AML-193 (cell line): ENCODE measurements at places on chromosomes 3 and 15.

DNA sequence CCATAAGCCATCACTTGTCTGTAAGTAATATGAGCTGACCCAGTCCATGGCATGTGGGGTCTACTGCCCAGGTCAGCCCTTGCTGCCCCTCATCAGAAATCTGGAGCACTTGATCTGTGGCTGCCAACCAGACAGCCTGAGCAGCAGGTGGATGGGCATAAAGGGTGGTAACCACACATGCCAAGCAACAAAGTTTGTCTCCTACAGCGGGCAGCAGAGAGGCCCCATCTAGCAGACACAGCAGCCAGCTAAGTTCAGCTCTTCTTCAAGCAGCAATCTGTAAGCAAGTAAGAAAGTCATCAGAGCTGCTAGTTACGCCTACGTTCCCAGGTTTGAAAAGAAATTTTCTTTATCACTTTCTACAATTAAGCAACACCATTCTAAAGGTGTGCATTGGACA is 27.9 kb downstream of the CHCHD4 start:
- no peak for DNase-seq

- DNase-seq, result peak; percentile 88
These were observed 40.0 kb downstream of the PTPN23 start for GRCh38 chr3:47420511-47421484.

DNA sequence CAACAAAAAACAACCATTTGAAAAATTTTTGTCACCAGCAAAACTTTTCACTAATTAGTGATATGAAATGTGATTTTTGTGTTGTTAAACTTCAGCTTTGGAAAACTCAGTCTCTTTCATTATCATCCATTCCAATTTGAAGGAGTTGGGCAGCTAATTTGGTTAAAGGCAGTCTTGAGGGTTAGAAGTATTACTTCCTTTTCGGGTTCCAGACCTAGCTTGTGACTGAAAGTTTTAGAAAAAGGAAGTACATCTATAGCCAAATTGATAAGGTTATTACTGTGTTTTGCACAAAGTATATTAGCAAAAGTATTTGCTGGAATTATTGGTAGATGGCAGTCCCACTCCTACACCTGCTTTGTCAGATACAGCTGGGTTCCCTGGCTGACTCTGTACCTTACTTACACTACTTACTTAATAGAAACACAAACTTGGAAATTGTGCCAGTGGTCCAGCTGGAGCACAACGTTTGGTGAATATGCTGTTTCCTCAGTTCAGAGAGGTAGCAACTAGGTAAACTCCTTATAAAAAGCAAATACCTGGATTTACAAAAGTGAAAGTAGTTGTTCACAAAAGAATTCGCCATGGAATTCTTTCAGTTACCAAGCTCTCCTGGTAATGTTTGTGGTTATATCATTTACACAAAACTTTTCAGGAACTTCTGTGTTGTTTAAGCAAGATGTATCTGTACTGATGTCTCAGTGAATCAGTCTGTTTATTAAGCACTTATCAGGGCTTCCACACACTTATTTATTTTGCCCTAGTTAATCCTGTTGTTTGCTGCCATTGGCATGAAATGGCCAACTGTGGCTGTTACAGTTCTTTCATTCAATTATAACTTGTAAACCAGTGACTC is 31.6 kb downstream of the TIPARP start:
- peak; percentile 67 for DNase-seq

DNA sequence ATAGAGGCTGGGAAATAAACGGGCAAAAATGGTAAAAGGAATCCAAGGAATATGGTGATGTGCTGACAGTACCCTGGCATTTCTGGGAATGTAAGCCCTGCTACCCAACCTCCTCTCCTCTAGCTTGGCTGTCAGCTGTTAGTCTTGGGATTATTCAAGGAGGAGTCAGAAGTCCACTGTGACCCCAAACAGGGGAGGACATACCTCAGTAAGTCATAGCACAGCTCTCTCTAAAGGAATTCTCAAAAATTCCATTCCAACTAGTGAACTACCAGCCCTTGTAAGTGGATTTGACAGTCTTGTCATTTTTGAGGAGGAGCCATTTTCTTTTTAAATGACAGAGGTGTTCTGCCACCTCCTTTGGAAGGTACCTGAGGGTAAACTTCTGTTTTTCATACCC is 207.5 kb downstream of the PDCD6IP start:
- DNase-seq, result no peak

GRCh38 chr3:77222701-77223100 is 182.8 kb downstream of the ROBO2 start:
- no peak for DNase-seq

- no peak for DNase-seq
These were observed 327.3 kb upstream of the TLE3 start for GRCh38 chr15:70424937-70425411.

GRCh38 chr15:59538494-59538893 is 73.1 kb upstream of the GCNT3 start:
- DNase-seq, result no peak

GRCh38 chr3:124447845-124448244 is 282.4 kb upstream of the UMPS start:
- no peak for DNase-seq

DNA sequence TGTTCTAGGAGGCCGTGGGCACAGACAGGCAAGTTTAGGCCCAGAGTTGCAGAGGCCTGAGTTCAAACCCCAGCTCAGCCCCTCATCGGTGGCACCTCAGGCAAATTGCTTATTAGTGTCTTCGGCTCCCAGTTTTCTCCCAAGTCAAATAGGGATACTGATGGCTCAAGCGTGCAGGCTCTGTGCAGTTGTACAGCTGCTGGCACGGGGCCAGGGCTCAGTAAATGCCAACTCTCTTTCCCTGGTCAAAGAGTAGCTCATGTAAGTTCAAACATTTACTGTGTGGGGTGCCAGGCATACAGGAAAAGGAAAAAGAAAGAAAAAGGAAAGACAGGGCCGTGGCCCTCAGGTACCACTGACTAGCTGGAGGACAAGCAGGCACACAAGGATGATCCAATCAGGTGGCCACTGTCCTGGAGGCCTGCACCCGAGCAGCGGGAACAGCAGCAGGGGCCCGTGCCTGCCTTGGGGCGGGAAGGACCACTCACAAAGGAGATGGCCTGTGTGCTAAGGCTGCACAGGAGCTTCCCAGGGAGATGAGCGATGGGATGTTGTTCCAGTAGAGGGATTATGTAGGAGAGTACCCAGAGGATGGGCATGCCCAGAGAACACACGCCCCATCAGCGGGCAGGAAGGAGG is 70.8 kb downstream of the TBC1D2B start:
- no peak for DNase-seq

- no peak for DNase-seq
These were observed 337.8 kb downstream of the RBMS3 start for GRCh38 chr3:29618395-29619282.

DNA sequence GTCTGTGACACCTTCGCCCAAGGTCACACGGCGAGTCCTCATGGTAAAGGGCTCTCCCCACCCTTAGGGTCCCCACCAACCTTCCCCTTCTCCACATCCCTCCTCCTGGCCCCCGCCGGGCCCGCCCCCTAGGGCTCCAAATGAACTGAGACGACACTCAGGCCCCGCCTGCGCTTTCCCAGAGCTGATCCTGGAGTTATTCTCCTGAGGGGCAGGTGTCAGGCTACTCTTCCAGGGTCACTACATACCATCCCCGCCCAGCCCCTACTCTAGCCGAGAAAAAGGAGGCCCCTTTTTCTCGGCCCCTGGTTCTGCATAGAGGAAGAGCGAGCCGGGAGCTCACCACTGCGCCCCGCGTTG is 292 bp downstream of the USP4 start:
- DNase-seq, result no peak

DNA sequence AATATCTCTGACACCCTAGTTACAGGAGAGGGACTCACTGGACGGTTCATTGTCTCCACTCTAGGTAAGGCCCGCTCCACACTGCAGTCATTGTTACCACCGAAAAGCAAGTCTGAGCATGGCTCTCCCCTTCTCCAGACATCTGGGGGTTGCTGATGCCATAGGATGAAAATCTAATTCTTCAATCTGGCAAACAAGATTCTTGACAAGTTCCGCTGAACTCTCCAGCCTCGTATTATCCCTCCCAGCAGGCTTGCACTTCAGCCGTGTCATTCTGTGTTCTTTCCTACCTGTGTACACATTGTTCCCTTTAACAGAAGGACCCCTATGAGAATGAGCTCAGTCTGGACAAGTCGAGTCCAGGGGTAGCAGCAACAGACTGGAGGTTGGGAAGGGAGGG is 152.3 kb upstream of the NR2E3 start:
- DNase-seq, result no peak

GRCh38 chr3:33100229-33100628 is 3.3 kb upstream of the GLB1 start:
- DNase-seq, result no peak

- no peak for DNase-seq
These were observed 19.1 kb downstream of the USP3 start for GRCh38 chr15:63523306-63523990.

DNA sequence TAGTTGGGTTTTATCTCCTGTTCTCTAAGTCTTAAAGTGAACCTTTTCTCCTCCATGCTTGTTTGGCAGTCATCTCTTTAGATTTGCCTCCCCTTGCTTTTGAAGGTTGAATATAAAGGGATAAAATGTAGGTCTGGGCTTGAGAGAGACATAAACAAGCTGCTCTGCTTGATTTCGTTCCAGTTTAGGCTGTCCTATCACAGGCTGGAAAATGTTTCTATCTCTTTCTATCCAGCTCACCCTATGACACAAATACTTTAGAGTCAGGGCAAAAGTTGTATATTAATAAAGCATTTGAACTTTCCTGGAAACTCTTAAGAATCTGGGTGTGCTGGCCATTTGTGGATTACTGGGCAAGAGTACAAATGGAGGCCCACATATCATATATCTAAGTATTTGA is 29.5 kb upstream of the ZBBX start:
- no peak for DNase-seq

- no peak for DNase-seq
These were observed 46.7 kb upstream of the PYDC2 start for GRCh38 chr3:191414286-191414685.

GRCh38 chr15:69185706-69186105 is 25.3 kb downstream of the GLCE start:
- no peak for DNase-seq

DNA sequence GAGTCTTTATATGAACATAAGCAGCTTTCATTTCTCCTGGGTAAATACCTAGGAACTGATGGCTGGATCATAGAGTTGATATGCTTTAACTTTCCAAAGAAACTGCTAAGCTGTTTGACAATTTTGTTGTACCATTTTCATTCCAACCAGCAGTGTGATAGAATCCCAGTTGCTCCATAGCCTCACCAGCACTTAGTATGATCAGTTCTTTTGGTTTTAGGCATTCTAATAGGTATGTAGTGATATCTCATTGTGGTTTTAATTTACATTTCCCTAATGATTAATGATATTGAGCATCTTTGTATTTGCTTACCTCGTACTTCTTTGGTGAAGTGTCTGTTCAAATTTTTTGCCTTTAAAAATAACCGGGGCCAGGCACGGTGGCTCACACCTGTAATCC is 38.4 kb upstream of the SMAD6 start:
- no peak for DNase-seq

DNA sequence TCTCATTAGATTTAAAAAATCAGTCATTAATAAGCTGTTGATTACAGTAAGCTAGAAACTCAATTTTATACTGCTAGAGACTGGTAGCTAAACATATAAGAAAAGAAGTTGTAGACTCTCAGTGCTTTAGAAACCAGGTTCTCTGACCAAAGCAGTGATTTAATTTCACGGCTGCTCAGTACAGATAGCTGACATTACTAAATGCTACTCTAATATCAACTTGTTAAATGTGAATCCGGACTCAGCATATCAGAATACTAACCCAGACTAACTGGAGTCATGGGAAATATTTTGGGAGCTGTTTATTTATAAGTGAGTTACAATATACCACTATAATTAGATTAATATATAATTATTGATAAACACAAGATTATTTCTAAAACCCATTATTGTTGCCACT is 80.4 kb downstream of the NEDD4 start:
- DNase-seq, result no peak

- DNase-seq, result no peak
These were observed 8.5 kb upstream of the FGD5 start for GRCh38 chr3:14810070-14810791.

GRCh38 chr3:172171396-172172075 is 132.2 kb downstream of the FNDC3B start:
- DNase-seq, result no peak

GRCh38 chr15:28942046-28942445 is 56.3 kb downstream of the APBA2 start:
- no peak for DNase-seq

- no peak for DNase-seq
These were observed 447.2 kb upstream of the CCDC54 start for GRCh38 chr3:106930086-106930485.

DNA sequence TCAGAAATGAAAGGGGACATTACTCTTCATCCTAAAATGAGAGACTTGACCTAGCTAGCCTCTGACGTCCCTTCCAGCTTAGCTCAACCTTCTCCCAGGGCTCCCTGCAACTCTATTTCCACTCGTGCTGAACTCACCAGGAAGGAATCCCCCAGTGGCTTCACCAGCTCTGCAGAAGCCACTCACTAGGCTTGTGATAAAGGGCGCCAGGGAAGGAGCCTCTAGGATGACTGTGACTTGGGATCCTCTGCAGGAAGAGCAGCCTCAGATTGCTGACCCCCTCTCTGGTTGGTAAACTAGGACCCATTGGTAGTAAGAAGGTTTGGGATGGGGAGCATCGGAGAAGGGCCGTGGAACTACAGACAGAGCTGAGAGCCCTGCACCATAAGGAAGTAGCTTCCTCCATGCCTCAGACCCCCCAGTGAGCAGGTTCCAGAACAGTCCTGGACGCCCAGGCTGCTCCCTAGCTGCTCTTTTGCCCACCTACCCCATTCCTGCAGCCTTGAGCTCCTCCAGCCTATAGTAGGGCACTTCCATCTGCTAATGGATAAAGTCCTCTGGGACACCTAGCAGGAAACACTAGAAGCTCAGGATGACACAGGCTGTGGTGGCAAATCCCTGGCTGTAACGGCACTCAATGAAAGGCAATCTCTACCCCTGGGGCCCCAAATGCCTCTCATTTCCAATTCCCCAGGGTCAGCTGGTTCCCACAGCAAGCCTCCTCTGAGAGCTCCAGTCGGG is 26.0 kb downstream of the PLA2G4F start:
- no peak for DNase-seq

- DNase-seq, result no peak
These were observed 88.9 kb upstream of the TBC1D5 start for GRCh38 chr3:17831366-17831765.

DNA sequence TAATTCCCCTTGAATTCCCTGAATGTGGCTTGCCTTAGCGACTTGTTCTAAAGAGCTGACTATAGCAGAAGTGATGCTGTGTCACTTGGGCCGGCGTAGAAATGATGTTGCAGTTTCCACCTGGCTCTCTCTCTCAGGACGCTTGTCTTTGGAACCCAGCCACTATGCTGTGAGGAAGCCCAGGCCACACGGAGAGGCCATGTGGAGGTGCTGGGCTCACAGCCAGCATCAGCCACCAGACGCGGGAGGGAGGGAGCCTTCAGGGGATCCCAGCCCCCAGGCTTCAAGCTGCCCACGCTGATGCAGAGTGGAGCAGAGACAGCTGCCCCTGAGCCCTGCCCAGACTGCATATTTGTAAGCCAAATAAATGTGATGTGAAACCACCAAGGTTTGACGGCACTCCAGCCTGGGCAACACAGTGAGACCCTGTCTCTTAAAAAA is 18.6 kb downstream of the RNU5B-1 start:
- DNase-seq, result no peak

GRCh38 chr3:142857056-142857455 is 31.8 kb downstream of the PCOLCE2 start:
- DNase-seq, result no peak

- no peak for DNase-seq
These were observed 12.2 kb downstream of the SLCO2A1 start for GRCh38 chr3:134017490-134017889.
